ENCODE measurements at places on chromosomes 3 and 15.

DNA sequence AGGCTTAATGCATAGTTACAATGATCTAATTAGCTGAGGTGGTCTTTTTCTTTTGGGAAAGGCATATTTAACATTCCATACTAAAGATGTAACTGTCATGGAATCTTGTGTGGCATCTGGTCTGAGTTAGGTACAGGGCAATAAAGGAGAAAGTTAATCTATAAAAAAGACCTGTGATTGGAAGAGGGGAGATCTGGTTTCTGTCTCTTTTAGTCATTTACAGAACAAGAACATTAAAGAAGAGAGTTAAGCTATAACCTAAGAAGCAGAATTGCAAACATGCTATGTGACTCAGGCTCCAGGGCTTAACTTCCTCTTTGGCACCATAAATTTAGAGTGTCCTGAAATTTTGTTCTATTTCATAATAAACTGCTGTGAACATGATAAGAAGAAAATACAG is 47.2 kb upstream of the MME start:
- no peak for DNase-seq

DNA sequence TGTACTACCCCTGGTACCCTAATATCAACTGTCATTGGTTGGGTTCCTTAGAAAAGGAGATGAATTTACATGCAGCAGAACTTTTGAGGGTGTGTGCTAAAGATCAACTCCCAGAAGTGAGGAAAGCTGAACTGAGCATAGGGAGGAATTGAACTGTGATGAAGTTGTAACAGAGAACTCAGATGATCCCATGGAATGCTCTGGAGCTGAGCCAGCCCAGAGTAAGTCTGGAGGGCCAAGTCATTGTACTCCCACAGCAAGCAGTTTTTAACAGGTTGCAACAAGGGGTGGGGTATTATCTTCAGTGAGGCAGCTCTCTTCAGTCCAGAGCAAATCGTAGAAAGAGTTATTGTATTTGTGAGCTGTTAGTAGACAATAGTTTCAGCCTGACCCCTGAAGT is 572.3 kb downstream of the PYDC2 start:
- DNase-seq, result no peak

- DNase-seq, result no peak
These were observed 178.0 kb downstream of the FMN1 start for GRCh38 chr15:33016405-33017024.

DNA sequence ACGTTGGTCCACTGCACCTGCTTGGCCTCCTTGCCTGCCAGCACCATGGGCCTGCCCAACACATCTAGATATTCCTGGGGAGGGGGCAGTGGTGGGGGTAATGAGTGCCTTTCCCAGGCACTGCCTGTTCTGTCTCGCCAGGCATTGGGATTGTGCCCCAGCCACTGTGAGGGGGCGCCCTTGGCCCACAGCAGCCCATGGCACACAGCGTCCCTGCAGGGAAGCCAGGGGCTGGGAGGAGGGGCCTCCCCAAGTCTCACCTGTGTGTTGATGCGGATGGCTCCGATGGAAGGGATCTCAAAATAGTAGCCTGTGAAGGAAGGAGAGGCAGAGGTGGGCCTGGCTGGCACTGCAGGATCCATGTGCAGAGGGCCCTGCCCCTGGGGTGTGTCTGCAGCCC is 18.7 kb upstream of the TMEM115 start:
- no peak for DNase-seq

- no peak for DNase-seq
These were observed 13.1 kb downstream of the MTMR10 start for GRCh38 chr15:30978328-30978727.

- no peak for DNase-seq
These were observed 58.2 kb downstream of the RAB7A start for GRCh38 chr3:128784232-128784631.

DNA sequence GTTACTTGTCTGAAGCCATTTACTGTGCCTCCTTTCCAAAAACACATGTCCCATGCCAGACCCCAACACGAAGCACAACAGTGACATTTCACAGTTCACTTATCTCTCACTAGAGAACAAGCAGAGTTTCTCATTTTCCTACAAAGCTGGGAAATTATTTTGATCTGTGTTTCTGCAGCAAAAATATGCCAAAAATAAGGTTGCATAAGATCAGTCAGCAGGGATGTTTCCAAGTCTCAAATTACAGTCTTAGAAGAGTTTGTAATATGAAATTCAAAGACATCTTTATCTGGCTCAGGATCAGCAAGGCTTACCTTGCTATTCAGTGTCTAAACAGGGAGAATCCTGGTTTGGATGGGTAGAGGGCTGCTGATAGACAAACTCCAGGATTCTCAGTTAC is 75.5 kb downstream of the GJD2 start:
- no peak for DNase-seq

GRCh38 chr3:700514-700913 is 392.3 kb upstream of the CNTN6 start:
- DNase-seq, result no peak
